Heart left ventricle (tissue), 16 donors: ENCODE measurements at places on chromosomes 5 and 9. TPM values are rescaled to one million over a fixed set of nuclear protein-coding genes. Genes with fewer than 3 reads are reported as not detected.
A peak's percentile ranks its signal among the peaks of the same experiment; 100 is the strongest.

Gene TAF11L2
- total RNA-seq = not detected

Gene SHC3
- 0.77 TPM for total RNA-seq

Gene IL33
- total RNA-seq = 36.5 TPM

Gene GNG10
- total RNA-seq = 23.9 TPM

Gene ACOT12
- not detected for total RNA-seq

Gene CMBL
- 45.7 TPM for total RNA-seq

DNA sequence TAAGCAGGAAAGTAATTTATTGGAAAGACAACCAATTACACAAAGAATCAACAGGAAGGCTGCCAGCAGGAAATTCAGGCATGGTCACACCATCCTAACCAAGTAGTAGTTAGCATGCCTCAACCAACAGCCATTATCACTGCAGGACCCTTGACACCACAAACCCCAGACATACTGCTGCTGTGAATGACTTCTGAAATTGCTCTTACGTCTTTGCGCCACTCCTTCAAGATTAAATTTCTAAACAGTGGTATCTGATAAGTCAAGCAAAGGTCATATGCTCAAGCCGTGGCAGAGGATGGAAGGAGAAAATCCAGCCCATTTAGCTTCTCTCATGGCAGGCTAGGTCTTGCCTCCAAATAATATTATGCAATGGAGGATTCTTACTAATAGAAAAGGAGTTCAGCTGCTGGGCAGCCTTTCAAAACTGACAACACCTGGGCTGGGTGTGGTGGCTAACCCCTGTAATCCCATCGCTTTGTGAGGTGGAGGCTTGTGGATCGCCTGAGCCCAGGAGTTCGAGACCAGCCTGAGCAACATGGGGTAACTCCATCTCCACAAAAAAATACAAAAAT is 5.0 kb upstream of the PTGER4 start:
- DNase-seq = no peak

- no peak for DNase-seq
Measured at GRCh38 chr9:113409481-113409880, 994 bp downstream of the POLE3 start.

DNA sequence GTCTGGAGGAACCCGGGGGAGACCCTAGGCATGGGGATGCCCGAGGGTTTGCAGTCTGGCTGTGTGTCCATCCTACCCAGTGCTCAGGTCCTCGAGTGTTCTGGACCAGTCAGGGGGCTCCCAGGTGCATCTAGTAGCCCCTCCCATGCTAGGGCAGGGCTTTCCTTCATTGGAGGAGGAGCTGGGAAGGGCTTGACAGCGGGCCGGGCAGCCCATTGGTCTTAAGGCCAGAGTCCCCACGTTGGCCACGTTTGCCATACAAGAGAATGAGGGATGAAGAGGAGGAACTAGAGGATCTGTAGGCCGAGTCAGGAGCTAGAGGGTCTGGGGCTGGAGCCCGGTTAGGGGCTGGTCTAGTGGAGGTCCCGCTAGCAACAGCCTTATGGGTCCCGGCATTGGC is 37.3 kb upstream of the CTSV start:
- DNase-seq = no peak

DNA sequence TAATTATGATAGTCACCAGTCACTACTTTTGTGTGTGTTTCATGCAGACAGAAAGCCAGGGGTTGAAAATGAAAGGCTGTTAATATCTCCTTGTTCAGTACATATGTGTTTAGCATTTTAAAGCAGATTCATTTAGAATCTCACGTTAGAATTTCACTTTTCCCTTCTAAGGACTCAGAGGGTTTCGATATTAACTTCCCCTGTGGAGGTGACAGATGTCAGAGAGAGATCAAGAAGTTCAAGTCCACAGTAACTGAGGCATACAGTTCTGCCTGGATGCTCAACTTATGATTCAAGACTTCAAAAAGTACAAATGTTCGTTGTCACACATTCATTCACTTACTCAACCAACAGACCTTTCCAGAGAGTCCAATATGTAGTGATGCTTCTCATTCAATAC is 251.1 kb downstream of the EBF1 start:
- DNase-seq = no peak

DNA sequence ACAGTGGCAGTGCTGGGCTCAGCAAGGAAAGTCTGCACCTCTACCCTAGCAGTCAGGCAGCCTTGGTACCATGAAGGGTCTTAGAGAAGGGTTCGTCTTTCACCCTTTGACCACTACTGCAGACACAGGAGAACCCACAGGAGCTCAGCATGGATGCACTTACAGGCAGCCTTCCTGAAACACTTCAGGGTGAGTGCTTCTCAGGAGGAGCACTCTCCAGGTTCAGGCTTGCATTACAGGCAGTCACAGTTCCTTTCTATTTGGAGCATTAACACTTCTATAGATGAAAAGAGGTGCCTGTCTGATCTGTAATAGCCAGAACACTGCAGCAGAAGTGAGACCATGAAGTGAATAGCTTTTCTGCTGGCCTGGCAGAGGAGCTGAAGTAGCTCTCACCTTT is 8.7 kb upstream of the CYLC2 start:
- DNase-seq = no peak

- DNase-seq = no peak
Measured at GRCh38 chr5:92849756-92850155, 731.3 kb downstream of the NR2F1-AS1 start.

DNA sequence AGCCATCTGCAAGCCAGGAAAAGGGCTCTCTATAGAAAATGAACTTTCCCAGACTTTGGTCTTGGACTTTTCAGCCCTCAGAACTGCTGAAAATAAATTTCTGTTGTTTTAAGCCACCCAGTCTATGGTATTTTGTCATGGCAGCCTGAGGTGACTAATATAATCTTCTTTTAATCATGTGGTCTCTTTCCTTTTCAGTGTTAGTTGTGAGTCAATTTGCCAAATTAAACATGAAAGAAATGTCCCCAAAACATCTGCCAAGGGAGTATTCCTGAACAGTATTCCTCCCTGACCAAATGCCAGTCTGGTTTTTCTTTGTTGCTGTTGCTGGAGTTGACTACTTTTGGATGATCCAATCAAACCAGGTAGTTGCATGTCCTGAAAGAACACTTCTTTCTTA is 4.7 kb upstream of the YTHDC2 start:
- no peak for DNase-seq

- DNase-seq = peak; percentile 69
Measured at GRCh38 chr9:121568343-121569265, 69.0 kb upstream of the GGTA1 start.

DNA sequence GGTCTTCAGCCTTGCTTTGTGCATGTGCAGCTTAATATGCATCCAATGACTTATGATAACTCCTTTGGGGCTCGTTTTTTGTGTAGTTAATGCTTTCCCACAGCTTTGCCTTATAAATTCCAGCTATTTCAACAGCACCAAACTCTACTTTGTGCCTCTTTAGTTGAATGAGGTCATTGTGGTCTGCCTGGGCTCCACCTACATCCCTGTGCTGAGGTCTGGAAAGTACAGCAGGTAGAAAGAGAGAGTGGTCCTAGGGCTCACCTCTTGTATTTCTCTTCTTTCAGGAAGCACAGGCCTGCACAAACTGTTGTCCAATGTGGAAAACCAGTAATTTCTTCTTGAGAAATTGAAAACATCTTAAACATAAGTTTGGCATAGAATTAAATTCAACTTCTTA is 167.2 kb downstream of the XRCC4 start:
- DNase-seq = no peak

DNA sequence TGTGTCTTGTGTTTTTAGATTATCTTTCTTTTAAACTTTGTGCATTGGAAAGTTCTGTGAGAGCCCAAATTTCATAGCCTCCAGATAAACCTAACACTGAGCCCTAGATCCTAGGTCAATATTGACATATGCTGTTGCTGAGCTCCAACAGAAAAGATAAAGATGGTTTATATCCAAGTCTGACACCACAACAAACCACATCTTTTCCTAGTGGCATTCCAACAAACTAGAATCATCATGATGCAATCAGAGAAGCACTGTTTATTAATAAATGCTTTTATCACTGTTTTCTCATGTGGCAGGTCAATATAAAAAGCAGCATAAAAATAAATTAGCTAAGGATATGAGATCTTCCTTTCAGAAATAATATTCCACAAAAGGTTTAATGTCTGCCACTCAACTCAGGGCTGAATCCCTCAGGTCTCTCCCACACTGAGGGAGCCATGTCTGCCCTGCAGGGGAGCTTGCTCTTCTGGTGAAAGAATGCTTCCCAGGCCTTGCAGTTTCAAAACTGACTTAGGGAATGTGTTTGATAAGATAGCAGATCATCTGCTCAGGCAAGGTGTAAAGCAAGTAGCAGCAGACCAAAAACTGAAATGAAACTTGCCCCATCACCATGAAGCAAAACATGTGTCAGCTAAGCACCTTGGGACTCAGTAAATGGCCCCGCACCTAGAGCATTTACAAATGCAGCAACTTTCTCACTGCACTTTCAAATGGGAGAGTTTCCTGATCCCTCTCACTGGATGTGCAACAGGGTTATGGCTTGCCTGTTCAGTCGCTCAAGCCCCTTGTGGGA is 493.0 kb downstream of the AGTPBP1 start:
- no peak for DNase-seq

DNA sequence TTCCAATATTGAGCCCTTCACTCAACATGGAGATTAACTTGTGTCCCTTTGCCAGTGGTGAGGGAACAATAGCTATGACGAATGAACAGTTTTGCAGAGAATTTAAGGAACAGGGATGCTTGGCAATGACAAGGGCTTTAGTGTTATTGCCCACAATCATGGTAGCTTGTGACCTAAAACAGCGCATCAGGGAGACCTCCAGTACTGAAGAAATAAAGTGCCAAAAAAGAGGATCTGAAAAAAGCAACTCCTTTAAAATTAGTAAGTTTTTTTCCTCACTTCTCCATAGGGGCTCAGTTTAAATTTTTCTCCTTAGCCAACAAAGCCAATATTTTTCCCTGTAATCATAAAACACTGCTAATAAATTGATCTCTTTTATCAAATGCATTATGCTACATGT is 41.8 kb upstream of the PAM start:
- no peak for DNase-seq

GRCh38 chr5:58204966-58205365 is 254.9 kb downstream of the PLK2 start:
- no peak for DNase-seq

GRCh38 chr5:149147676-149148075 is 6.4 kb downstream of the ABLIM3 start:
- DNase-seq = no peak

DNA sequence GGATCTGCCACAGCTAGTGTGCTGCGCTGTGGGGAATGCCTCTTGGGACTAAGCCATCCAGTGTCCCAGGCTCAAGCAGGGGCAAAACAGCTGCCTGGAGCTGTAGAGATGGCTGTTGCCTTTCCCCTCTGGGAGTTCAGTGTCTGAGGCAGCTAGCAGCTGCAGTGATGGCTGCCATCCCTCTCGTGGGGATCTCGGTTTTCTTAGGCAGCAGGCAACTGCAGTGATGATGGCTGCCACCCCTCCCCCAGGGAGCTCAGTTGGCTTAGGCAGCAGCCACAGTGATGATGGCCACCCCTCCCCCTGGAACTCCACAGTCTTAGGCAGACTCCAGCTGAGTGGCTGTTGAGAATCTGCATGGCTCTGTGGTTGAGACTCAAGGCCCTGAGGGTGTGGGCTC is 1389.2 kb upstream of the NUDT12 start:
- no peak for DNase-seq

DNA sequence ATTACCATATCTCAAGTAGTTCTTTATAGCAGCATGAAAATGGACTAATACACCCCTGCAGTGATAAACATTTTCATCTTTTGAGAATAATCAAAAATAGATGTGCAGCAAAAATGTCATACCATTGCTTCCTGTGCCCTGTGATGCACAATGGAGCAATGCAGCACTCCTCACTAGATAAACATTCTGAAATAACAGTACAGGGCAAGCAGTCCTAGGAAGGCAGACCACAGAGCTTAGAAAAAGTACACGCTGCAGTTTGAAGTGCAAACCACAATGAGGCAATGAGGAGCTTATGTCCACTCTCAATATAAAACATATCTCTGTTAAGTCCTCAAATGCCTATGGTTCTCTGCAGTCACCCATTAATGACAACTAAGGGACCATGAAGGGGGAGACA is 367.6 kb downstream of the PDE4D start:
- no peak for DNase-seq
